ENCODE measurements at places on chromosomes 1 and 21. TPM values are rescaled to one million over a fixed set of nuclear protein-coding genes. Genes with fewer than 3 reads are reported as not detected.

GRCh38 chr1:112493351-112493750 is 15.4 kb upstream of the WNT2B start:
- H3K4me1 ChIP-seq = no peaks in the 10 kb centered on the region
- no peaks in the 10 kb centered on the region for H3K27me3 ChIP-seq
- no peaks in the 10 kb centered on the region for H3K36me3 ChIP-seq
- no peak overlapping the region for H3K4me3 ChIP-seq
- DNase-seq = no peak

DNA sequence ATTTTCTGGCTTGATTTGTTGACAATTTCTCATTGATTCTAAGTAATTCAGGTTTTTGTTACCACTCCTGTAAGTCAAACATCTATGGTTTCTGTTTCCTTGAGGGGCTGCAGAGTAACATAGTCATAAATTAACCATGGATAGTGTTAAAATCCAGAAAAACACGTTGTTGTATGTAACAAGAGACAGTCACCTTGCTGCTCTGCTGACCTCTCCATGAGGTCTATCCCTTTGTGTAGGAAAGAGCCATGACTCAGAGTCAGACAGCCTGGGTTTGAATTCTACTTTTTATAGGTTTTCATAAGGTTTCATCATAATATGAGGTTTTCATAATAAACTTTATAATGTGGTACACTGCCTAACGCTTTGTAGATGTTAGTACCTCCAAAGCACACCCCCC is 27.6 kb upstream of the NBL1 start:
- H3K27me3 ChIP-seq = no peaks in the 10 kb centered on the region
- H3K4me3 ChIP-seq = no peak overlapping the region
- DNase-seq = no peak

DNA sequence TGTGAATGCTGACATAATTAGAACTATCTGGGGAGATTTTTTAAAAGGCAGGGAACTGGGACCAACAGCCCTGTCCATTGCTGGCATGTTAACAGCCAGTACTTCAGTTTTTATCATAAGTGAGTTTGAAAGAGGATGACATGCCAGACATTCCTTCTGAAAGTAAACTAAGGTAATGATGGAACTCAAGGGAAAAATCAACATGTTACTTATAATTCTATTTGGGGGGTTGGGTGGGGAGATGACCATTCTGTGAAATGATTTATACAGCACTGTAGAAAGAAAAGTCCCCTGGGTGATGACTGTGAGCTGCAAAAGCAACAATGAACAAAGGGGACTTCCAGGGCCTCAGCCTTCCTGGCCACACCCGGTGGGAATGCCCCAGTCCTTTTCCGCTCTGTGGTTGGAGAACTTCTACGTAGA is 5.4 kb upstream of the LAMC2 start:
- no peak overlapping the region for H3K4me3 ChIP-seq
- H3K27me3 ChIP-seq = no peaks in the 10 kb centered on the region
- no peaks in the 10 kb centered on the region for H3K36me3 ChIP-seq
- DNase-seq = no peak
- no peaks in the 10 kb centered on the region for H3K4me1 ChIP-seq

DNA sequence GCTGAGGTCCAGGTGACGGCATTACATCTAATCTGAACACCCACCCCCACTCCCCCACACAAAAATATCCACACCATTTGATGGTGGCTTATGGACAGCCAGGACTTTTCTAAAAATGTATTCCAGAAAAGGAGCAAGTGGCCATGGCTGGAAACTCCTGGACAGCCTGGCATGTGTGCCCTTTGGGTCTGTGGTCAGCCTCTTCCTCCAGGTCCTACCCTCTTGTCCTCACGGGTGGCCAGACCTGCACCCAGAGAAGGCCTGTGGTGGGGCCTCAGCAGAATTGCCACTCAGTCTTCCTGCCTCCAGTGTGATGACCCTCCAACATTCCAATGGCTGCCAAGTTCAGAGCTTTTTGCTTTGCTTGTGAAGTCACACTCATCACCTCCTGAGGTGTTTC is 600.6 kb downstream of the AJAP1 start:
- H3K4me1 ChIP-seq = no peaks in the 10 kb centered on the region
- no peak overlapping the region for H3K27ac ChIP-seq
- DNase-seq = no peak

DNA sequence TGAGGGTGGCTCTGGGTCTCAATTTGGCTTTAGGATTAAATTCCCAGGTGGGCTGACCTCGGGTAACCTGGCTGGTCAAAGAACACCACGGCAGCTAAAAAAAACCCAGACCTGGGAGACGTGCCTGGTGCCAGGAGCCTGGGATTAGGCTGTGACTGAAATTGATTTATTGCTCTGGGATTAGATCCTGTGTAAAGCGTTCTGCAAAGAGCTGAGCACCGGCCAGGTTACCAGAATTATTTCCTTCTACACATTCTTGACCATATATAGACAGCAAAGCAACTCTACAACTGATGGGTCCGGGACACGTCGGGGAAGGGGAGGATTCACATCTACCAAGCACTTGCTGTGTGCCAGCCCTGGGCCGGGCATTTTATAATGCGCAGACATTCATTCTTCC is 45.2 kb downstream of the TMCO4 start:
- no peaks in the 10 kb centered on the region for H3K27me3 ChIP-seq
- H3K36me3 ChIP-seq = peaks cover 7% of the 10 kb centered on the region
- peaks cover 11% of the 10 kb centered on the region for H3K4me1 ChIP-seq

GRCh38 chr1:200174525-200175295 is 147.2 kb downstream of the NR5A2 start:
- DNase-seq = no peak
- no peaks in the 10 kb centered on the region for H3K4me1 ChIP-seq
- H3K27ac ChIP-seq = no peak overlapping the region
- no peak overlapping the region for H3K4me3 ChIP-seq
- H3K36me3 ChIP-seq = peaks cover 8% of the 10 kb centered on the region

GRCh38 chr1:237029850-237030535 is 12.0 kb upstream of the RYR2 start:
- H3K4me1 ChIP-seq = no peaks in the 10 kb centered on the region
- no peak for DNase-seq
- no peak overlapping the region for H3K4me3 ChIP-seq
- no peak overlapping the region for H3K27ac ChIP-seq
- no peaks in the 10 kb centered on the region for H3K36me3 ChIP-seq

DNA sequence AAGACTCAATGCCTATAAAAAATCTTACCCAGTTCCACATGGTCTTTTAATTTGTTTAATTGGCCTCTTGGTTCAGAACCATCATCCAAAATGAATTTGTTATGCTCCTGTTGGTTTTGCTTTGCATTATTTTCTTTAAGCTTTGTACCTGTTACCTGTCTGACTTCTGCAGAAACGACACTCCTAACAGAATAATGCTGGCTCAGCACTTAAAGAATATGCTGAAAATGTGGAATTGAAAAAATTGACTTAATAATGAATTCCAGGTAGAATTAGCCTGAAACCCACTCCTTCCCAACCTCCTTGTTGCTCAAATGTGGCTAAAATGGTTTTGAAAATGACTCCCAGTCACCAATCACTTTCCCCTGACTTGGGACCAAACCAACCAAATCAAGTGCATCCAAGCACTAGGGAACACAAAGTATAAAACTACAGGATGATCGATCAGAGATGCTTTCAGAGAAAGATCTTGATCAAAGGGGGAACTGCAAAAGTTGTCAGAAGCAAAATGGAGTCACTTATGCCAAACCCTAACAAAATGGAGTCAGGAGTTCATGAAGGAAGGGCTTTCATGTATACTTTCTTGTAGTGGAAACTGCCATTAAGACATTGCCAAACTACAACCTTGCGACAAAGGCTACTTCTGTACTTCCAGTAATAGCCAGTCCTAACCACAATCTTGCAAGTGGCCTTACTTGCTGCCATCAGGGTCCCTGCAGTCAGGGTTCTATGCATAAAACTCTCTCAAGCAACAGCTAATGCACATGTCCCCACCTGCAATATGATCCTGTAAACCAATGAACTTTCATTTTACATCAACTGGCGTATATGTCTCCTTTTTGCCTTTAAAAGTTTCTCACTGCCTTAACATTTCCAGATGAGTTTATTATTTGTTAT is 5.4 kb downstream of the GBP7 start:
- H3K27ac ChIP-seq = no peak overlapping the region
- no peaks in the 10 kb centered on the region for H3K36me3 ChIP-seq
- no peaks in the 10 kb centered on the region for H3K27me3 ChIP-seq
- peaks cover 46% of the 10 kb centered on the region for H3K4me1 ChIP-seq
- H3K4me3 ChIP-seq = no peak overlapping the region
- DNase-seq = no peak

- H3K4me3 ChIP-seq = no peak overlapping the region
- H3K4me1 ChIP-seq = peaks cover 9% of the 10 kb centered on the region
- H3K27ac ChIP-seq = no peak overlapping the region
- no peaks in the 10 kb centered on the region for H3K36me3 ChIP-seq
- H3K27me3 ChIP-seq = peaks cover 4% of the 10 kb centered on the region
Measured at GRCh38 chr21:44712203-44713028, 1.0 kb upstream of the TSPEAR start.

GRCh38 chr1:48472638-48473037 is 634 bp upstream of the SPATA6 start:
- DNase-seq = no peak
- H3K27me3 ChIP-seq = no peaks in the 10 kb centered on the region
- peak overlapping the region; percentile 53 for H3K27ac ChIP-seq

DNA sequence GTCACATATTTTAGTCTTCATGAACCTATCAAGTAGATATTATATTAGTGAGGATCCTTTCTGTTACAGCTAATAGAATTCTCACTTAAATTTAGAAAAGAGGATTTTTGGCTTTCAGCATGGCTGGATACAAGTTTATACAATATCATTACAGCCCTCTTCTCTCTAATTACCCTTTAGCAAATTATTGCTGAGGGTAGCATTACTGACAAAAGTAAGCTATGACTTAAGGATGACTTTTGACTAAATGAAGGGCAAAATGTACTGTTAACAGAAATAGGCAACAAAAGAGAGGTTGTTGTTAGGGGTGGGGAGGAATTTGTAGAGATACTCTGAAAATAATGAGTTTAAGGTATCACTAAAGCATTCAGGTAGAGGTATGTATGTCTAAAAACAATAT is 85.8 kb downstream of the FNBP1L start:
- no peak overlapping the region for H3K4me3 ChIP-seq
- DNase-seq = no peak
- H3K27ac ChIP-seq = no peak overlapping the region

- H3K36me3 ChIP-seq = no peaks in the 10 kb centered on the region
- no peaks in the 10 kb centered on the region for H3K4me1 ChIP-seq
- H3K27me3 ChIP-seq = no peaks in the 10 kb centered on the region
- H3K4me3 ChIP-seq = no peak overlapping the region
Measured at GRCh38 chr1:212106286-212106792, 70.8 kb downstream of the DTL start.

- H3K4me1 ChIP-seq = peaks cover 9% of the 10 kb centered on the region
- no peak overlapping the region for H3K27ac ChIP-seq
- H3K36me3 ChIP-seq = no peaks in the 10 kb centered on the region
- H3K4me3 ChIP-seq = no peak overlapping the region
- DNase-seq = no peak
Measured at GRCh38 chr21:34894401-34894800, 154.7 kb downstream of the RUNX1 start.

CSMD2 gene
- polyA plus RNA-seq = not detected

C8A gene
- 363 TPM for polyA plus RNA-seq

CD1B gene
- not detected for polyA plus RNA-seq

IGSF5 gene
- not detected for polyA plus RNA-seq

TMEM82 gene
- polyA plus RNA-seq = 26.3 TPM

GCSAML gene
- polyA plus RNA-seq = not detected

SLAMF9 gene
- polyA plus RNA-seq = 0.68 TPM

OLFML2B gene
- 0.82 TPM for polyA plus RNA-seq
